ENCODE measurements at places on chromosomes 3 and 15.

DNA sequence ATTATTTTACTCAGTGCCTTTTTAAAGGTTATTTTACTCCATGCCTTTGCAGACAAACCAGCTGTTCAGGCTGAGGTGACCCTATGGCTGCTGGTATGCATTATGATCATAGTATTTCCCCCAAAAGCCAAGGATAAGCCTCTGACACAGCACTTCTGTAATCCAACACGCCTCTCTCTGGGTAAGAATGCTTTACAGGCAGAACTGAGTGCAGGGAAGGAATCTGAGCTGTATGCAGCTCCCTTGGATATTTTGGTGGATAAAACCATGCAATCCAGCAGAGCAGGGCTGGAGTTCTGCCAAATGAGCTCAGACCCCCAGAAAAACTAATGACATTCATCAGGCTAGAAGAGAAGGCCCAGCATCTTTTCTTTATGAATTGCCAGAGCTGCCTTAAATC is 11.7 kb upstream of the MAP1A start:
- no peak for DNase-seq

DNA sequence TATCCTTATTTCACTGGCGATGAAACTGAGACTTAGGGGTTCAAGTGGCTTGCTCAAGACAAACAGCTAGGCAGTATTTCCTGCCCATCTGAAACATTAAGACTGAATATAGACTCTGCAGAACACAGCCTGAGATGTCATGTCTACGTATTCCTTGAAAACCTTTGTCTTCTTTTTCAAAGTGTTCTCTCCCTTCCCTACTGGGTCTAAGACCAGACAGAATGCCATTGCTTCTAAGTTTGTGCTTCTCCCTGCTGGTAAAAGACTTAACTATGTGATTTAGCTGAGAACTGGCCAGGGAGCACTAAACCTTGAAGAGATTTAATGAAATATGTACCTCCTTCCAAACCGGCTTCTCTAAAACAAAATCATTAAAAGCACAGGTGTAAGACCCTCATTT is 9.9 kb downstream of the BCL6 start:
- DNase-seq = no peak

GRCh38 chr3:39103791-39104552 is 3.5 kb downstream of the GORASP1 start:
- DNase-seq = no peak

- no peak for DNase-seq
Measured at GRCh38 chr15:83653288-83653638, 660 bp upstream of the ADAMTSL3 start.

GRCh38 chr15:55250392-55250791 is 39.2 kb downstream of the RAB27A start:
- no peak for DNase-seq

DNA sequence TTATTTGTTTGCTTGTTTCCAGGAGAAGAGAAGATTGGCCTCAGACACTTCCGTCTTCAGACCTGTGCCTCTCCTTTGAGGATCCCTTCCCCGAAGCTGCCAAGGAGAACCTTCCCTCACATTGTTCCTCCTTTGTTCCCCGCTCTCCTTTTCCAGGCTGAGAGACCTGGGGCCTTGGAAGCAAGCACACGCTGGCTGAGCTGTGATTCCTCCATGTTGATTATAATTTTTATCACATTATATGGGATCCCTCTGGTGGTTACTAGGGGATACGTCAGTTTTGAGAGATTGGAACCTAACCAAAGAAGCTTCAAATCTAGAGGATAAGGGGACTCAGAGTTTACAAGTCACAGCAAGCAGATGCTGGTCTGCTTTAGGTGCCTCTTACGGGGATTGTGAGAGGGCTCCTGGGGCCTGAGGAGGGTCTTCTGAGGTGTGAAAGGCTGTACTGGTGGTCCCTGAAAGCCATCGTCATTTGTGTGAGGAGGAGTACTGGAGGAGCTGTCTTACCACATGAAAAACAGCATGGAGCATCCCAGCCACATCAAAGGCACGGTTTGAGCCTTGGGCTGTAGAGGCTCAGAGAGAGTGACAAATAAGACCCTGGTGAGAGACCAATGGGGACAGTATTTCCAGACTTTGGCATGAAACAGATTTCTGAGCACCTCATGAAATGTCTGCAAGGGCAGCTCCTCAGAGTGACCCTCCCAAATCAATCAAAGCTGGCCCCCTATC is 760.1 kb upstream of the CFAP20DC start:
- no peak for DNase-seq

- DNase-seq = no peak
Measured at GRCh38 chr3:126938520-126939337, 44.2 kb upstream of the PLXNA1 start.

DNA sequence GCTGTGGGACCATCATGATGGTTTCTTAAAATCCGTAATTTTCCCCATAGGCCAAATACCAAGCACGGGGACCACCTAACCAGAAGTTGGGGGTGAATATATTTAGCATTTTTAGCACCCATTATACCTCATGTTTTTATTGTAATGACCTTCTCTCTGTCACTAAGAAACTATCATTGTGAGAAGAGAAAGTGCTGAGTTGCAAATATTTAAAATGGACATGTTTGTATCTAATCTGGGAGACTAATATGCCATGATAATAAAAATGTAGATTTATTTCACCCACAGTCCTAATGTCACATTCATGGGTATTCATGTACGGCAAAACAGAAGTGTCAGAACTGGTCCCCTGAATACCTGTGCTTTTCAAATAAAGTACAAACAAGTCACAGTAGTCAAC is 398.9 kb upstream of the NR2F2 start:
- no peak for DNase-seq

- peak; percentile 15 for DNase-seq
Measured at GRCh38 chr15:89119489-89120478, 31.5 kb downstream of the ABHD2 start.

GRCh38 chr15:39717134-39717533 is 65.5 kb downstream of the FSIP1 start:
- no peak for DNase-seq

DNA sequence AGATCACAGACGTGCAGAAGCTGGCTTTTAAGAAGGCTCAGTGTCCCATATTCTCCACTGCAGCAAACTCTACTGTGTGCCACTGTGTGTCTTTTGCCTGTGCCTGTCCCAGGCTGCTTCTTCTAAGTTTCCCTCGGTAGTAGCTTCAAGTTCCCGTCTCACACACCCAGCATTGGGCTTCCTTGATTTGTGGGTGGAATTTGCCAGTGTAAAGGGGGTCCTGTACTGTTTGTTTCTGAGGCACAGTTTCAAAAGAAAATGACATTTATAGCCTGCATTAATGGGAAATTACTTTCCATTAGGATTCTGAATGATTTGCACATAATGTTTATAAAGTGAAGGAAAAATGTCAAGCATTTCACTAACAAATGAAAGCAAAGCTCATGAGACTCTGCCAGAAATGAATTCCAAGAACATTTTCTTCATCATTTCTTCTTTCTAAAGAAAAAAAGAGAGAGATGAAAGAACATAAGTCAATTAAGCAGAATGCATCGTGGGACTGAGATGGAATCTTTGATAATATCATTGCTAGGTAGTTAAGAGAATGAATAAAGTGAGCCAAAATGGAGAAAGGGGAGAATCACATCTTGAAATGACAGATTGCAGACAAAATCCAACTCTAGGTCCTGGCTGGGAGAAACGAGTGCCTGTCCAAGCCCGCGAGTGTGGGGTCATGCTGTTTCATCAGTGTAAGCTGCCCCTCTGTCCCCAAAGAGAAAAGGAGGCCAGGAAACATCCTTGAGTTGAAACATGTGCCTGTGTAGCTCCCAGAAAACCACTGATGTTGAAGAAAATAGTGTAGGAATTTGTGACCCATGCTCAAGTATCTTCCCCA is 48.6 kb upstream of the ADAMTSL3 start:
- no peak for DNase-seq

GRCh38 chr3:152243721-152244516 is 24.8 kb upstream of the MBNL1 start:
- DNase-seq = no peak

DNA sequence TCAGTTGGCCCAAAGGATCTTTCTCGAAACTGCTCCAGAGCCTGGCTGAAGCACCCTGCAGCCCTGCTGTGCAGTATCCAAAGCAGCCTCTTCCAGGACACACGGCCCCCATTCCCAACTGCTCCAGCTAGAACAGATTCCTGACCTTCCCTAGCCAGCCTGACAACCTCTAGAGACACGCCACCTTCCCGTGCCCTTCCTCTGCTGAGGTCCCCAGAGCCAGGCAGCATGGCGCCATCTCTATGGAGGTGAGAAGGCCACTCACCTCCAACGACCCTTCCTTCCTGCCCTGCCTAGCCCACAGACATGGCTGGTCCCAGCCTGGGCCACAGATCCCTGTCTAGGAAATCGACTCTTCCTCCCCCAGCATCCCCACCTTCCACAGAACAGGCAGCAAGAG is 3.1 kb downstream of the KIF7 start:
- DNase-seq = no peak

- DNase-seq = no peak
Measured at GRCh38 chr3:40096661-40097111, 212.8 kb upstream of the EIF1B start.

GRCh38 chr3:116374901-116375300 is 70.4 kb downstream of the LSAMP start:
- DNase-seq = no peak

GRCh38 chr3:14317057-14317553 is 85.3 kb upstream of the SLC6A6 start:
- no peak for DNase-seq

GRCh38 chr15:28921336-28921735 is 35.6 kb downstream of the APBA2 start:
- DNase-seq = no peak

DNA sequence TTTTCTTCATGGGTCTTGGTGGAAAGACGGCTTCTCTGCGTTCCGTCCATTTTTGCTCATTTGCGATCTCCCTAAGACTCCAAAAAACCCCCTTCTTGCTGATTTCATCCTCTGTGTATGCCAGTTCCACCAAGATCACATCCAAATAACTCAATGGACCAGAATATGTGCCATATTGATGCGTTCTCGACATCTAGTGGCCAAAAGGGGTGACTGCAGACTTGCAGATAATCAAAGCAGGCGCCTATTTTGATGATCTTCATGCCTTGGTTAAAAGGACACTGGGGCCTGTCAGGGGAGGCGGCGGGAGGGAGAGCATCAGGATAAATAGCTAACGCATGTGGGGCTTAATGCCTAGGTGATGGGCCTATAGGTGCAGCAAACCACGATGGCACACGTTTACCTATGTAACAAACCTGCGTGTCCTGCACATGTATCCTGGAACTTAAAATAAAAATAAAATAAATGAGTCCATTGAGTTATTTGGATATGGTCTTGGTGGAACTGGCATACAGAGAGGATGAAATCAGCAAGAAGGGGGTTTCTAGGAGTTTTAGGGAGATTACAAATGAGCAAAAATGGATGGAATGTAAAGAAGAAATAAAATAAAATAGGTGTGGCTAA is 104.2 kb upstream of the RAD18 start:
- DNase-seq = no peak

DNA sequence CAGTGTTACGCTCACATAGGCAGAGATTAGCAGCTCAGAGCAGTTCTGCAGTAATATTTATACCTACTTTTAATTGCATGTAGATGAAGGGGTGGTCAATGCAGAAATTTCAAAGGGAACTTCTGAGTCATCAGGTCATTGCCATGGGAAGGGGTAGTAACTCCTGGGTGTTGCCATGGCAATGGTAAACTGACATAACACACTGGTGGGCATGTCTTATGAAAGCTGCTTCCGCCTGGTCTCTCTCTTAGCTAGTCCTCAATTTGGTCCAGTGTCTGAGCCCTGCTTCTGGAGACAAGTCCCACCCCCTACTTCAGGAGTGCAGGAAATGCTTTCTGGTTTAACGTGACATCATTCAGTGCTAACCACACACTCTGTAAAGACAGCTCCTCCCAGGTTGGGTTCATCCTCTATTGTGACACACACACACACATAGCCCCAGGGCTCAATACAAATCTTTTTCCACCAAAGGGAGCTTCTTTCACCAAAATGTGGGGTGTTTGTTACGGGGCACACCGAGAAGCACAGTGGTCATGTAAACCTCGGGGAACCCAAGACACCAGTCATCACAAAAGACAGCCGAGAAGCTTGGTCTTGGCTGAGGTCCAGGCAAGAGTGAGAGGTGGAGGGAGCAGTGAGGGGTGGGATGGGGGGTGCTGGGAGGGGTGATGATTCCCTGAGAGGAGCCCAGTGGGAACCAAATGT is 74.5 kb downstream of the TLE3 start:
- peak; percentile 90 for DNase-seq

- DNase-seq = peak; percentile 70
Measured at GRCh38 chr3:188568736-188569135, 414.8 kb downstream of the LPP start.
